Fibroblast of skin of right biceps (primary cell): ENCODE measurements at places on chromosomes 3 and 15.

DNA sequence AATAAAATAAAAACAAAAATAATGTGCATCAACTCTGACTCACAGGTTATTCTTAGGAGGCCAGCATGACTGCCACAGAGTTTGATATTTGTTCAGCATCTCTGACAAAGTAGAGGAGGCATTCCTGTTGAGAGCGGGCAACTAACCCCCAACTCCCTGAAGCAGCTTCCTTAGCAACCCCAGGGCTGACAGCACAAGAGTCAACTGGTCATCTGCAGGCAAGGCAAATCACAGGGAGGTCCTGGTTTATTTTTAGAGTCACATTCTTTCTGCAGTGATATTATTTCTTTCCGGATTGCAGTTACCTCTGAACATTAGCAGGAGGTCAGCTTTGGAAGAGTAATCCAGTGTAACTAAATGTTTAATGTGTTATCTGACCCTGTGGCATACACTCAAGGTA, 273.0 kb downstream of the PLCL2 start:
- DNase-seq = peak; percentile 75

- no peak for DNase-seq
Measured at GRCh38 chr3:89113344-89113743, 5.9 kb downstream of the EPHA3 start.

DNA sequence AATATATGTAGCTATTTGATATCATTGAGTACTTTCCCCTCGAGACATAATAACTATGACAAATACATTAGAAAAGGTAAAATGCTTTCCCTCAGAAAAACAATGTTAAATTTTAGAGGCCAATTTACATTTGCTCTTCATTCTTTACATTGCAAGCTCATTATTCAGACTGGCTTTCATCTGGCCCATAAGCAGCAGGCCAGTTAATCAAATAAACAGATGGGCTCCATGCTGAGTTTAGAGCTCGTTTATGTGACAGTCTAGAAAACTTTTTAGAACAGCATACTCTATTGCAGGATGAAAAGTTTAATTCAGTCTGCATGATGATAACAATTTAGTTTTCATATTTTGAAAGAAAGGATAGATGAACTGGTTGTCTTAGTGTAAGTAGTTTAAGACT, 150.6 kb downstream of the DUT start:
- DNase-seq = peak; percentile 56

DNA sequence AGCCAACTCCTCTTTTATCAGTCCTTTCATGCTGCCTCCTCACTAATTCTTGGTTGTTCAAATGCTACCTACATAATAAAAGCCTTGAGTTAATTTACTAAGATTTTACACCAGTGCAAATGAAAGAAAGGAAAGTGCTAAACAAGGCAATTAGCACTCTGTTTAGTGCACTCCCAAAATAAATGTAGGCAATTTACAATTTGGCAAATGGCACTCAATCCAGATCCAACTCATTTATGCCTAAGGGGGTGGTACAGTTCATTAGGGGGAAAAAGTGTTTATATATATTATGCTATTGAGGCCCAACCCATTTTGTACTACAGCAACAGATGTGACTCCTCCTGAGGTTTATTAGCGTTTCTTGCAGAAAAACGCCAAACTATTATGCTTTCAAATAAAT, 370.1 kb downstream of the NR2F2 start:
- no peak for DNase-seq

DNA sequence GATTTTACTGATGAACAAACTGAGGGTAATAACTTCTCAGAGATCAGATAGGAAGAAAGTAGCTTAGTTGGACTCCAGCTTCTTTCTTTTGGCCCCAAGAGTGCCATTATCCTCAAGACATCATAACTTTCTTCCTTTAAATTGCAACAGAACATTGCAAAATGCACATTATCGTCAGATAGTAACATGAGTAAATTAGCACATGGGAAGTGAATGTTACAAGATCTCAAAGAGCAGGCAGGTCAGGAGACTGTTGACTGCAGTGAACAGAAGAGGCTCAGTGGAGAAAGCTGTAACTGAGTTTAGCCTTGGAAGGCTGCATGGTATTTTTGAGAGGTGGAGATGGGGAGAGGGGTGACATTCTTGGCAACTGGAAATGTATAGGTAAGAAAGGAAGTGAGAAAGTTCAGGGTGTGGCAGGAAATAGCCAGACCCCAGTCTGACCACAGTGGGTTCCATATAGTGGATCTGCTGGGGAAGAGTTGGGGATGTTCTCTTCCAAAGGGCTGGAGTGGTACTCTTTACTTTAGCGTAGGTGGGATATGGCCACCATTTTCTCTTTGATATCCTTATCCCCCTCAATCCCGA, 307.7 kb downstream of the RPLP1 start:
- DNase-seq = peak; percentile 47

DNA sequence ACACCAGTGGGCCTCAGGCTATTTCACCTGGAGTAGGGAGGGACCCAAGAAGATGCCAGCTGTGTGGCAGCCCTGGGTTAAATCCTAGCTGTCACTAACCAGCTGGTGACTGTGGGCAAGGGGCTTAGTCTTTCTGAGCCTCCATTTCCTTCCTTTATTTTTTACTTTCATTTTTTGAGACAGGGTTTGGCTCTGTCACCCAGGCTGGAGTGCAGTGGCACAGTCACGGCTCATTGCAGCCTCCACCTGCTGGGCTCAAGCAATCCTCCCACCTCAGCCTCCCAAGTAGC, 108.0 kb upstream of the SMAD3 start:
- DNase-seq = no peak

- no peak for DNase-seq
Measured at GRCh38 chr15:98217356-98217755, 256.9 kb downstream of the ARRDC4 start.

DNA sequence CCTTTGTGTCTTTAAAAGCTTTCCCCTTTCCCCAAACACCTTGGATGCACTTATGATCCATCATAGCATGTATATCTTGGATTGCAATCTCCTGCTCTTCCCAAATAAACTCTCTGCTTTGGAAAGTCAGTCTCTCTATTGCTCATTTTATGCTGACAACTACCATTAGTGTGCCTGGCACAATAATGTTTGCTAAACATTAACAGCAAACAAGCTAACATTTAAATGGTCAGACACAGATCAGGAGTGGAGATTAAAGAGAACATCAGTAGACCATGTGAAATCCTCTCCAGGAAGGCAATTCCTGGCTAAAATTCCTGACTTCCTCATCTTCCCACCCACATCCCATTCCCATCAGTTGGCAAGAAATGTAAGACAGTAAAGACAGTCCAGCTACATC, 44.3 kb upstream of the EIF1B start:
- DNase-seq = no peak

DNA sequence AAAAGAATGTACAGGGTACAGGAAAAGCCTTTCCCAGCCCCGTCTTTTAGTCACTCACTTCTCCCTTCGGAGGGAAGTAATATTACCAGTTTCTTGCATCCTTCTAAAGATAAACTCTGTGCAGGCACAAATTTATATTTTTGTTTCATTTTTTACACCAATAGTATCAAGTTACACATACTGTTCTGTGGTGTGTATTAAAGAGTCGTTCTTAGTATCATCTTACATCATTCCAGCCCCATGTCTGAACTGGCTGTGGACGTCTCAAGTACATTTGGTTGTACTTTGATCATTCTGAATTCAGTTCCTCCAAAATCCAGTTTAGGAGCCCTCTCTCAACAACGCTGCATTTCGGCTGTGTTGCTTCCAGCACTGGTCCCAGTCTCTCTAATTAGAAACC, 68.7 kb downstream of the LMLN start:
- peak; percentile 51 for DNase-seq

GRCh38 chr15:78174401-78174800, 25.2 kb downstream of the IDH3A start:
- DNase-seq = no peak

DNA sequence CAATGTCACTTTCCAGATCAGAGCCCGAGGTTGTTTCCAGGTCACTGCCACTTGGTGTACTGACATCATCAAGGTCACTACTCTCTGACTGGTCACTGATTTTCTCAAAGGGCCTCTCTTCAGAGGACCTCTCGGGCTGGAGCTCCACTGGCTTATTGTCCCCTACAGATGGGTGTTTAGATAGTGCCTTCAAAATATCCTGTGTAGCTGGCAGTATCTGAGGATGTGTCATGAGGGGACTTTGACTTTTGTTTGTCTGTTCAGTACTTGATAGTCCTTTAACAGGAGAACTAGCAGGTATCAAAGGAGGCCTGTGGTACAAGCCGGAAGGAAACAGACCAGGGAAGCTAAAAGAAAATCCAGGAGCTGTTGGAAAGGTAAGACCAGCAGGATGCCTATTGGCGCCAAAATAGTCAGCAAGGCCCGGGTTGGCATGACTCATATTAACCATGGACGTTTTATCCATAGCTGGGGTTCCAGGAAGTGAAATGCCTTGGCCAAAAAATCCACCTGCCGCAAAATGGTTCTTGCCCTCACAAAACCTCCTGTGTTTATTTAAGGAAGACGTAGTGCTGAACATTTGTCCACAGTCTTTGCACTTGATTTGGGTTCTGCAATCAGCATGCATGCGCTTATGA, 547.3 kb downstream of the MECOM start:
- no peak for DNase-seq
